NCI-H748 treated with DMSO at 0.1 percent for 48 hours (cell line): ENCODE measurements at places on chromosomes 7 and 10.
A peak's percentile ranks its signal among the peaks of the same experiment; 100 is the strongest.

GRCh38 chr7:154231732-154232131 lies 179.5 kb downstream of the DPP6 start:
- no peak for DNase-seq

- DNase-seq: no peak
Observed at GRCh38 chr10:85315657-85316056, 987.3 kb downstream of the CCSER2 start.

- DNase-seq: no peak
Observed at GRCh38 chr7:98899816-98900215, 21.5 kb downstream of the TRRAP start.

DNA sequence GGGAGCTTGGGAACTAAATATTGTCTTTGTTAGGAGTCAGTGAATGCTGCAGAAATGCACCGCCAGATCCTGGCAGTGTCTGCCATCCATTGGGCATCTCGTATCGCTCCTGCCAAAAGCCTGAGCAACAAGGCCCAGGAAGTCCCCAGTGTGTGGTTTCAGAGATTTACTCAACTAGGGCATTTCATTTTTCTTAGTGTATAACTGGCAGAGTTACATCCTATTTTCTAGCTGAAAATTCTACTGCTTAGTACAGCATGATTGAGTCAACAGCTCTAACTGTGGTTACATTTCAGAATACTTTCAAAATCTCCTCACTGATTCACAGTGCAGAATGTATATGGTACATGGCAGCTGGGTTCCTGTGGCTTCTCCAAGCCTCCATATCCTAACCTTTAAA lies 95.8 kb upstream of the CREB5 start:
- DNase-seq: no peak

- no peak for DNase-seq
Observed at GRCh38 chr10:46253076-46254006, 33.5 kb upstream of the ANTXRL start.

DNA sequence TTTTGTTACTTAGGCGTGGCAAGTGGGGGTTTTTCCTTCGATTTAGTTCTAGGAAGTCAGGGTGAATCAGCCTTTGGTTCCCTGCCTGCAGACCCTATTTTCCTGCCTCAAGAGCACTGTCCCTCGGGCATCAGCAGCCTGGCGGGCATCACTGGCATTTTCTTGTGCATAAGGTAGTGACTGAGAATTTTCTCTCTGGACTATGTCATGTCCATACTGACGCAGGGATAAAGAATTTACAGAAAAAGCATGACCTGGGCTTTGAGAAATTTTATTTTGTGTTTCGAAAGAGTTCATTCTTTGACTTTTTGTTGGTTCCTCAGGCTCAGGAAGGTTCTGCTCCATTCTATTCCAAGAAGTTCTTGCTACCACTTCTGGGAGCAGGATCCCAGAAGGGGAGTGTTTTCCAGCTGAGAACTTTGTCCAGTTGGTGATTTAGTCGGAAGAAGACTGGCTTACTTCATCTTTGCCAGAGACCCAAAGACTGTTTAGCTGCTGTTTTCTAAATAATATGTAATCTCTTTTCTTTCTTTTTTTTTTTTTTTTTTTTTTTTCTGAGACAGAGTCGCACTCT lies 213.9 kb upstream of the SH2B2 start:
- no peak for DNase-seq

DNA sequence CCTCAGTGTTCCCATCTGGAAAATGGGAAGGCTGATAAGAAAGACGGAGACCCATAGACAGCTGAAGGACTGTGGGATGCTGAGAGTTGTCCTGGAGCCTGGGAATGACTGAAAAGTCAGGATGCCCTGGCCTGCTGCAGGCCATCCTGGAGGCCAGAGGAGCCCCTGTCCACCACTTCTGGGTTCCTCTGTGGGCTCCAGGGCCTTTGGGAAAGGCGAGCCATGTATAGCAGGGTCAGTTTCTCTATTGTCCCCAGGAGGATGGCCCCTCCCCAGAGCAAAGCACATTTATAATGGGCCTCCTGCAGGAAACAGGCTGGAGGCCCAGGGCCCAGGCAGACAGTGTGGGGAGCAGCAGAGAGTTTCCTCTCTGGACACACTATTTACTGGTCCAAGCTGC lies 471.4 kb upstream of the MGMT start:
- no peak for DNase-seq

- no peak for DNase-seq
Observed at GRCh38 chr7:105877736-105878135, 1.3 kb upstream of the ATXN7L1 start.

DNA sequence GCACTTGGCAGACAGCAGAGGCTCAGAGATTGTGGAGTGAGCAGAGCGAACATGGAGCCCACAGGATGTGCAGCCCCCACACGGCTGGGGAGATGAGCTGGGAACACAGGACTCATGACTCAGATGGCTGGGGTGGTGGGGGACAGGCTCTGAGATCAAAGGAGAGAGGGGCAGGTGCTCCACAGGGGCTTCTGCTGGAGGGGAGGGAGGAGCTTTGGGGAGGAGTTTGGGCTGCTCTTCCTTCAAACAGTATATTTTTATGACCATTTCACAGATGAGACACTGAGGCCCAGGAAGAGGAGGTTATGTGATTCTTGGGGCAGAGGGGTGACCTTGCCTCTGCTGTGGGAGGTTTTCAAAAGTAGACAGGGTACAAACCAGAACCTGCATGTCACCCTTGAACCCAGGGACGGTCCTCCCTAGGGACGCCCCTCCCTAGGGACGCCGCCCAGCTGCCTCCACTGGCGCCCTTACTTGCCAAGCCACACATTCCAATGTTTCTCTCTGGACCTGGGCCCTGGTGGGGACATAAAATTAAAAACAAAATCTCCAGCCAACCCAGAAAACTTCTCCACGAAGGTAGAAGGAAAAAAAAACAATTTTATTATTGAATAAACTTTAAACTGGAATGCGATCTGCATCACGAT lies 981 bp upstream of the CRYGN start:
- DNase-seq: no peak

DNA sequence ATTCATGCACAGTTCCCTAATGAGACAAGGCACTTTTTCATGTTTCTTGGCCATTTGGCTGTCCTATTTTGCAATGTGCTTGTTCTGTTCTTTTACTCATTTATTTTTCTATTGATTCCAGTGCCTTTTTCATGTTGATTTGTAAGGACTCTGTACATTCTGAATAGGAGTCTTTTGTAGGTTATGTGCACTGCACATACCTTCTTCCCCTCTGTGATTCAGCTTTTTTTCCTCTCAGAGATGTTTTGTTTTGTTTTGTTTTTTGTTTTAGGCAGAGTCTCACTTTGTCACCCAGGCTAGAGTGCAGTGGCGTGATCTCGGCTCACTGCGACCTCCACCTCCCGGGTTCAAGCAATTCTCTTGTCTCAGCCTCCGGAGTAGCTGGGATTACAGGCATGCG lies 59.7 kb downstream of the KCNH2 start:
- DNase-seq: no peak

- no peak for DNase-seq
Observed at GRCh38 chr10:89346405-89347254, 18.8 kb downstream of the IFIT3 start.

- DNase-seq: no peak
Observed at GRCh38 chr10:78247266-78247665, 213.6 kb downstream of the RPS24 start.

DNA sequence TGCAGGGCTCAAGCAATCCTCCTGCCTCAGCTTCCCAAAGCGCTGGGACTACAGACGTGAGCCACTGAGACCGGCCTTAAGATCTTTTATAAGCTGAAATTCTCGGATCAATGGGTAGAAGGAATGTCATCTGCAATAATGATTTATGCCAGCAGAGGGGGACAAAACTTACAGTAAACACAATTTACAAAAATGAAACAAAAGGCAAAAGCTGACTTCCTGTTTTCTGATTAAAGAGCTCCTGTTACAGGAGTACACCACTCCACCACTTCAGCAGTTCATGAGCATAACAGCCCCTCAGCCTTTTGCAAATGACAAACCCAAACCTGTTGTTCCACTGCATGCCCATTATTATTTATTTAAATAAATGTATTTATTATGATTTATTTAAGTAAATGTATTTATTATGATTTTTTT lies 88.5 kb upstream of the ATP6V0A4 start:
- peak; percentile 71 for DNase-seq

DNA sequence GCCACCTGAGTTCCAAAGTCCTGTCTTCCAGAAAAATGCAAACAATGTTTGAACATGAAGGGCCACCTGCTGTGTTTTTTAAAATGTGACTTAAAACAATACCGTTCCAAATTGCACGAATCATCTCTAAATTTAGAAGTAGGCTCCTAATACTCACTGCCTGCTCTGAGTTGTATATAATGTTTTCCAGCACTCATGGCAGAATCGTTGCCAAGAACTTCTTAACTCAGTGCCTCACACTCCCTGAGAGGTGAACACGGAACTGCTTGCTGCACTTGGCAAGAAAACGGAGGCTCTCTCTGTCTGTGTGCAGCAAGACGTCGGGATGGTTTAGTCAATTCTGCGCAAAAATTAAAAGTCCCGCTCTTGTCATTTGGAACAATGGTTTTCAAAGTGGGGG lies 757.3 kb upstream of the AUTS2 start:
- DNase-seq: no peak

GRCh38 chr7:36202398-36202797 lies 49.3 kb downstream of the EEPD1 start:
- DNase-seq: no peak

GRCh38 chr7:94997547-94997946 lies 90.2 kb downstream of the PPP1R9A start:
- no peak for DNase-seq

GRCh38 chr7:157791261-157791660 lies 454.5 kb downstream of the DNAJB6 start:
- no peak for DNase-seq

DNA sequence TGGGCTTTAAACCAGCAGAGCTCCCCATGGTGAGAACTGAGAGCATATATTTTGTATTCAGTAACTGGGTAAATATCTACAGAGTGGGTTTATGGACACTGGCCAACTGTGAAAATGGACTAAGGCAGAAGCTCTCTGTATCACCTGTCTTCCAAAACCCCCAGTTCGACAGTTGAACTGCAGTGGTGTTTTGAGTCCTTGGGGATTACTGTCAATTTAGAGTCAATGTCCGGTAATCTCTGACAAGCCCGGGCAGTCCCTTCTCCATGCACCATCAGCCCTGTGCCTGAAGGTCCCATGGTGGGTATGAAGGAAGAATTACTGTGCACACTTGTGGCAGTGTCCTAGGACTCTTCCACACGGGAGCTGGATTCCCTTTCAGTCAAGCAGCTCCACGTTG lies 235.0 kb downstream of the CCSER2 start:
- peak; percentile 56 for DNase-seq

DNA sequence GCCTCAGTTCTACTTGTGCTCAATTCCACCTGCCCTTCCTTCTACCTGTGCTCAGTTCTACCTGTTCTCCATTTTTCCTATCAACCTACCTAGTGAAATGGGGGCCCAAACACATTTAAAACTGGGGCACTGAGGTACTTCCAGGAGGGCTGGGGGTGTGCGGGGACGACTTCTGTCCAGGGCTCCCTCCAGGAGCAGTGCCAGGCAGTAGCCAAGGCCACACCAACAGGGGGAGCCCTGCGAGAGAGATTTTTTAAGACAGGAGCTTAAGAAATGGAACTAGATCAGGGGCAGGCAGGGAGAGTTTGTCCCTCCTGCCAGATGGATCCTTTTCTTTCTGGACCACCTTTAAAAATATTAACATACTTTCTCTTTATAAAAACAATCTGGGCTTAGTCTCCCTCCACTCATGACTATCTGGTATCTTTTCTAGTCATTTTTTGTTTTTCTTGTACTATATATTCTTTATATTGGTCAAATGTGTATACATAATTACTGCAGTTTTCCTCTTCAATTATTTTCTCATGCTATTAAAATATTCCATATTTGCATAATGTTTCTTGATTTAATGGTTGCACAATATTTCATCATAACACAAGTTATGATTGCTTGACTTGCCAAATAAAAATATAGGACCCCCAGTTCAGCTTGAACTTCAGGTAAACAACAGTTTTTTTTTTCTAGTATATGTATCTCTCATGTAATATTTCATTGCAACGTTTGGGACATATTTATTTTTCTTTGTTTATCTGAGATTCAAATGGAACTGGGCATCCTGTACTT lies 47.3 kb upstream of the INSYN2A start:
- no peak for DNase-seq

DNA sequence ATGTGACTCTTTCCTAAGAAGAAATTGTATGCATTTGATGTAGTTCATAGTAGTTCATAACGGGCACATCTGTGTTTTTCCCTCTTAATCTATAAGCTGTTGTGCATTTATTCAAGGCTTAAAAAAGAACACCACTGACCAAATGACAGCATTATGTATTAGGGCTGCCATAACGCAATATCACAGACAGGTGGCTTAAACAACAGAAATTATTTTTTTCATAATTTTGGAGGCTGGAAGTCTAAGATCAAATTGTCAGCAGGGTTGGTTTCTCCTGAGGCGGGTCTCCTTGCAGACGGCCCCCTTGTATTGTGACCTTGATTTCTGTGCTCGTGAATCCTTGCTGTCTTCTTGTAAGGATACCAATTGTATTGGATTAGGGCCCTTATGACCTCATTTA lies 627 bp upstream of the SSMEM1 start:
- no peak for DNase-seq

DNA sequence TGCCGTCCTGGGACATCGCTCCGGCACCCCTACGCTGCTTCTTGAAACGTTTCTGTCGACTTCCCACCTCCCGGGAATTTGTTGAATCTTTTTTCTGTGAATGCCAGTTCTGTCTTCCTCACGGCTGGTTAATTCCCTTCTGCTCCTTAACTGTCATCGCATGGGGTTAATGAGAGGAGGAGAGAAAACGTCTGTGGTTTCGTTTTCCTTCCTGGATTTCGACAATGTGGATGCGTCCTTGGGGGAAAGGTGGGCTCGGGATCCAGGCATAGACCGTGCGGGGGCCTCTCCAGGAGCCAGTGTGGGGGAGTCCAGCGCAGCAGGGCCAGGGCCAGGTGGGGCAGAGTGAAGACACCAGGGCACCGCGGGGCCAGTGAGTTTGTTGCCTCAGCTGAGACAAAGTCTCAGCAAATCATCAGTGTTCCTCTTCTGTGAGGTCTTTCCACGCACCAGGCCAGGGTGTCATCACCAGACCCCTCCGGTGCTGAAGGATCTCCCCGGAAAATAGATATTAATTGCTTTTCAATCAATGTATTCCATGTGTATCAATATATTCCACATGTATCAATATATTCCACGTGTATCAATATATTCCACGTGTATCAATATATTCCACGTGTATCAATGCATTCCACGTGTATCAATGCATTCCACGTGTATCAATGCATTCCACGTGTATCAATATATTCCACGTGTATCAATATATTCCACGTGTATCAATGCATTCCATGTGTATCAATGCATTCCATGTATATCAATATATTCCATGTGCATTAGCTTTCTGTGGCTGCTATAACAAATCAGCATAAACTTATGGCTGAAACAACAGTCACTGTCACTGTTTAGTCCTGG lies 33.7 kb upstream of the CFAP46 start:
- no peak for DNase-seq

DNA sequence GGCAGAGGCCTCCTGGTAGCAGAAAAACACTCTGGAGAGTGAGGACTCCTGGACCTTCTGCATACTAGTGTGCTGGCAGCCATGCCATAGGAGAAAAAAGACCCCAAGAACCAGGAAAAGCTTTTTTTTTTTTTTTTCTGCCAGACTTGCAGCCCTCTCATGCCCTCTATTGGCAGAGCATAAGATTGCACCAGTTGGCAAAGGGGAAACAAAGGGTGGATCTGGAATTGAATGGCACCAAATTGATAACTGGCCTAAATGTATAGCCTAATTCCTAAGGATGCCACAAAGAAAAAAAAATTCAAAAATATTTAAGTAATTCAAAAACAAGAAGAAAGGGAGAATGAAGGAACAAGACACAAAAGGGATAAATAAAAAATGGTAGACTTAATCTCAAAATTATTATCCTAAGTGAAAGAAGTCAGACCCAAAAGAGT lies 112.5 kb upstream of the GHITM start:
- DNase-seq: peak; percentile 1

GRCh38 chr10:125008689-125009638 lies 67.0 kb downstream of the ZRANB1 start:
- no peak for DNase-seq
